ENCODE measurements at places on chromosomes 1 and 21.

DNA sequence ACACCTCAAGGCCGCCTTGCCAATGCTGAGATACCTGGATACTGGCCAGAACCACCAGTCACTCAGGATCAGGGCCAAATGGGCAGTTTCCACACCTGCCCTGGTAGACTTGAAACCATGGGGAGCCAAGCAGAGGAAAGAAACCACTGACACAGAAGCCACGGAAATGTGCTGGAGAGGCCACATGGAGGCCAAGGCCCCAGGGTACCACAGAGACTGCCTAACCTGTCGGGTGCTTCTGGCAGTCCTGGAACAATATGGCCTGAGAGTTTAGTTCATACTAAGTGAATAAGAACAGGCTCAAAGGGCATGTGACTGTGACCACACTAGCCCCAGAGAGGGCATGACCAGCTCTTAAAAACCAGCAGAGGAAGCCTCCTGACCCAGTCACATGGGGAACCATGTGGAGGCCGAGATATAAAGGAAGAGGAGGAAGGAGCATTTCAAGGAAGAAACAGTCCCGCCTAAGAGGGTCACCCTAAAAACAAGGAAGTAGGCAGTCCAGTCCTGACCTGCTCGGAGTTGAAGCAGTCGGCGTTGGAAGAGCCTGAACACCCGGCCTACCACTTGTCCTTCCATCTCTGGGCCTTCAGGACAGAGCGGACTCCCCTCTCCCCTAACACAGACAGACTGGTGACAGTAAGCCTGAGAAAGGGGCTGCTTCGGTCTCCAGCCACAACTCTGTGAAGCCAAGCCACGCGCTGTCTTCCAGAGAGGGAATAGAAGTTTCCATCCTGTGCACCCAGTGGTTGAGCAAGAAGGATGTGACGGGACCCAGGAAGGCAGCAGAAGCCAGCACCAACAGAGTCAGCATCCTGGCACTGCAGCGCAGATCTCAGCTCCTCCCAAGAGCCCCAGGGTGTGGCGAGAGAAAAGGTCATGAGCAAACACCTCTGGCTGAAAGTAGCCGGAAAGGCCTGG lies at the start of gene DENND2D:
DENND2D (minus strand) TSS at position 766 of the 921 bp plus-strand sequence; CDS start at position 579, 187 bp downstream.
- DNase-seq, result no peak

DNA sequence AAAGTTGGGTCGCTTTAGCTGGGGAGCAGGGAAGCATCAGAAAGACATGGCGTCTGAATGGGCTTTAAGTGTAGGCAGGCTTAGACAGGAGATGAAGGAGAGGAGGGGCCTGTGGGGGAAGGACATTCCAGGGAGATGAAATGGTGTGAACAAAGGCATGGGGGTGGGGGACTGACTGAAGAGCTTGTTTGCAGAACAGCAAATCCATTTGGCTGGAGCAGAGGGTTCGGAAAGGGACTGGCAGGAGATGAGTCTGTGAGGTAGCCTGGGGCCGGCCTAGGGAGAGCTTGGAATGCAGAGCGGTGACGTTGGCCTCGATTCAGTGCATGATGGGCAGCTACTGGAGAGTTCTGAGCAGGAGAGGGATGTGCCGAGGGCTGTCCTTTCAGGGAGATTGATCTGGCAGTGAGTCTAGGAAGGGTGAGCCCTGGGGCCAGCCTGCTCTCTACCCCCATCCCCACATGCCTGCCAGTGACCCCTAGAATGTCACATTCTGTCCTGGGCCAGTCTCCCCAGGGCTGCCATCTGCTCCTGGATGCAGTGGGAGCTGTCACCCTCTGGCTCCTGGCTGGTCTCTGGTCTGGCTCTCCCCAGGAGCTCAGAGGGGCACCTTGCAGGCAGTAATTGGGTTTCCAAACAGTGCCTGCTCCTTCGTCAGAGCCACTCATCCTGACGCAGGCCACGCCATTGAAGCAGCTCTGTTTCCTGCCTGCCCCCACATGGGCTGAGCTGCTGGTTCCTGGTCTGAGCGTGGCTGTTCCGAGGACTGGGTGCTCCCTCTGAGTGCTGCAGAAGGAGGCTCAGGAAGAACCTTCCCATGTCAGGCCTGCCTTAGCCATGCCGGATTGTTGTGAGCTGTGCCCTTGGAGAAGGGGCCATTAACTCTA lies 22.3 kb upstream of the TMEM222 start:
- no peak for DNase-seq

DNA sequence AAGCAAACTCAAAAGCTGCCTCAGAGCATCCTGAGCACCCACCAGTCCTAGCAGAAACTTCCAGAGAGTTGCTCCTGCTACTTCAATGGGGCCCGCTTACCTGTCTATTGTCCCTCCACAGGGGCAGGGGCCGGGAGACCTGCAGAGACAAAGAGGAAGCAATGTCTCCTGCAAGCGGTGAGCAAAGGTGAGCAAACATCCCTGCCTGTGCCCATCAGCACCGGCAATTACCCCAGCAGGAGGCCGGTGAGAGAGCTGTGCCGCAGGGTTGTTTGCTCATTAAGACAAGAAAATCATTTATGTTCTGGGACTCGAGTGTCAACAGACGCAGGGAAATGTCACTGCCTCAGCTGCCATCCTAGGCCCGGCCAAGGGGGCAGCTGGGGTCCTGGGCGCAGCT lies 53.8 kb upstream of the TARDBP start:
- peak; percentile 100 for DNase-seq

DNA sequence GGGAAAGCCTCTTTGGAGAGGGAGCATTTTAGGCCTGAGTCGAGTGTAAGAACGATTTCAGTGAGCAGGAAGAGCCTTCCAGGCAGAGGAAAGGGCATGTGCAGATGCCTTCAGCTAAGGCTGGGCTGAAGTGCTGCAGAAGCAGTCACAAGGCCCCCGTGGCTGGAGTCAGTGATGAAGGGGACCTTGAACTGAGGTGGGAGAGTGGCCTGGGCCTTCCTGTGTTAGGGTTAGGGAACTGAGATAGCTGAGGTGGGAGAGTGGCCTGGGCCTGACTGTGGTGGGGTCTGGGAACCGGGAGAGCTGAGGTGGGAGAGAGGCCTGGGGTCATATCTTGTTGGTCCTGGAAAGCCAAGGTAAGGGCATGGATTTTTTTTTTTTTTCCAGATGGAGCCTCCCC lies 50.9 kb upstream of the ETV3 start:
- no peak for DNase-seq

DNA sequence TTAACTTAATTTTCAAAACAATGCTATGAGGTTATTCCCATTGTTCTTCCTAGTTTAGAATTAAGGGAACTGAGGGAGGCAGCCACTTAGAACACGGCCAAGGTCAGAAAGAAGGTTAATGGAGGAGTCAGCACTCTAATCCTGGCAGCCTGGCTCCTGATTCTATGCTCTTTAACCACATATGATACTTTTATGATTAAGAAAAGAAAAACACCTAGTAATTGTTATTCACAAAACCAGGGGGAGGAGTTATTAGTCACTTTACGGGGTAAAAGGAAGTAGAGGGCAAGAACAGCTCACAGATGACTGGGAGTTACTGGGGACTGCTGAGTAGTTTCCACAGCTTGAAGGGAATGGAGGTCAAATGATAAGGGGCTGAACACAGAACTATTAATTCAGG lies 38.6 kb downstream of the GADD45A start:
- no peak for DNase-seq

DNA sequence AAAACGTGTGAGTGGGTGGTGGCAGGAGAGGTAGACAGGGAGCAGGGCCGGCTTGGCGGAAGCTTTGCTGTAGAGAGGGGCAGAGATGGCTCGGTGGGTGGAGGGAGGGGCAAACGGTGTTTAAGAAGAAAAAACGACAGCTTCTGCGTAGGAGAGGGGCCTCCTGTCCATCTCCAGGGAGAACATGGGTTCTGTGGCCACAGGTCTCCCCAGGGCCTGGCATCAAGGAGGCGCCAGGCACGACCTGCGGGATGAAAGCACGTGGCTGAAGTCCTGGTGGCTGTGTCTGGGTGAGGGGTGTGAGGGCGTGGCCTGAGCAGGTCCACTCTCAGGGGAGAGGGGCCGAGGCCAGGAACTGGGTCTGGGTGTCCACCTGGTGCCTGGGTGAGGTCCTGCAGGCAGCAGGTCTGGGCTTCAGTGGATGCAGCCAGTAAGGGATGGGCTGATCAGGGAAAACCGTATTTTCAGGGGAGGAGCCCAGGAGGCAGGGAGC lies 940 bp upstream of the PRKCZ start:
- DNase-seq, result peak; percentile 83

- no peak for DNase-seq
These were observed 554 bp upstream of the SLC39A1 start for GRCh38 chr1:153963850-153964331.

DNA sequence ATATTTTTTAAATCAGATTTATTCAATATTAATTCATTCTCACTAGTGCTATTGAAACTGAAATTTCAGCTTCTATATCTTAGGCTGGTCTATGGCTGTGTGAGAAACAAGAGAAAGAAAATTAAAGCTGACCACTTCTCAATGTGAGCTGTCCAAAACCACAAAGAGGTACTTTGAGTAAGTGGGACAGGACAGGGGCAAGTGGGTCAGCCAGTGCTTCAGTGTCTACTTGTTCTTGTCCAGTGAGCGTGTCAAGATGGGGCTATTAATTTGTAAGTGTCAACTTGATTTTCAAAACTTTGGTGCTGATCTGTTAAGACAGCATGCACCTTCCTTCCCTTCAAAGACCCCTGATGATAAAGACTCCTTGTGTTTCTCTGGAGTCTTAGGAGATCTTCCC lies 533.9 kb downstream of the PLPP3 start:
- no peak for DNase-seq

DNA sequence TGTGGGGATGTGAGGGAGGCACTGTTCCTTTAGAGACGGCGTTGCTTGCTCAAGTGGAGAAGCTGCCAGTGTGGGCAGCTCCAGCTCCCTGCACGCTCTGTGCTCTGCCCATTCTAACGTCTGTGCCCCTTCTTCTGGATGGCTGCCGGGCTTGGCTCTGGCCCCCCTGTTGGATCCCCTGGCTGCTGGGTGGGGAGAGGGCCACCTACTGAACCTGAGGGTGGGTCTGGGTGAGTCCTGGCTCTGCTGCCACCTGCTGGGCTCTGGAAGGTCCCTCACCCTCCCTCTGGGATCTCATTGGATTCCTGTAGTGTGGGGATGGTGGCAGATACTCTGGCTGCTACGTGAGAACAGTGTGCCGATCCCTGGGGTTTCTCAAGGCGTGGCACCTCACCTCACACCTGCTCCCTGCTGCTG lies 5.0 kb downstream of the PFKL start:
- DNase-seq, result no peak

DNA sequence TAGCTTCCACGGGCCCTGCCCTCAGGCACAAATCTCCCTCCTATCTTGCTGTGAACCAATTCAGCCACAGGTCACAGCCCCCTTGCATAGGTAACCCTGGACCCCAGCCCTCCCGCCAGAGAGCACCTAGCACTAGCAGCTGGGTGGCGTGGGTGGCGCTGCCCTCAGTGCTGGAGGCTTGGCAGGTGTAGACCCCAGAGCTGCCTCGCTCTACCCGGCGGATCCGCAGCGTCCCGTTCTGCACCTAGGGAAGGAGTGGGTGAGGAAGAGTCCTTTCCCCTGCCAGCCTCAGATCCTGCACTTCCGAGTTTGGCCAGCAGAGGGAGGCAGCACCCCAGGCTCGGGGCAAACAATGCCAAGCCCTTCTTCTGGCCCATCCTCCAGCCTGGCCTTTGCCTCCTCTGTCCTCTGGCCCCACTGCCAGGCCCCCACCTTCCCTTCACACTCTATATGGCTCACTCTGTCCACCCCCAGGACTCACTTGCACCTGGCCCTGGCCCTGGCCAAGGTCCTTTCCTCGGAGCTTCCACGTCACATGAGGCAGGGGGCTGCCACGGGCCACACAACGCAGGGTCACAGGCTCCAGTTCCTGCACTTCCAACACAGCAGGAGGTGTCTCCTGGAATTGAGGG lies 9.0 kb downstream of the IGSF9 start:
- DNase-seq, result no peak

GRCh38 chr1:165060285-165060793 lies 296.2 kb downstream of the LMX1A start:
- no peak for DNase-seq

DNA sequence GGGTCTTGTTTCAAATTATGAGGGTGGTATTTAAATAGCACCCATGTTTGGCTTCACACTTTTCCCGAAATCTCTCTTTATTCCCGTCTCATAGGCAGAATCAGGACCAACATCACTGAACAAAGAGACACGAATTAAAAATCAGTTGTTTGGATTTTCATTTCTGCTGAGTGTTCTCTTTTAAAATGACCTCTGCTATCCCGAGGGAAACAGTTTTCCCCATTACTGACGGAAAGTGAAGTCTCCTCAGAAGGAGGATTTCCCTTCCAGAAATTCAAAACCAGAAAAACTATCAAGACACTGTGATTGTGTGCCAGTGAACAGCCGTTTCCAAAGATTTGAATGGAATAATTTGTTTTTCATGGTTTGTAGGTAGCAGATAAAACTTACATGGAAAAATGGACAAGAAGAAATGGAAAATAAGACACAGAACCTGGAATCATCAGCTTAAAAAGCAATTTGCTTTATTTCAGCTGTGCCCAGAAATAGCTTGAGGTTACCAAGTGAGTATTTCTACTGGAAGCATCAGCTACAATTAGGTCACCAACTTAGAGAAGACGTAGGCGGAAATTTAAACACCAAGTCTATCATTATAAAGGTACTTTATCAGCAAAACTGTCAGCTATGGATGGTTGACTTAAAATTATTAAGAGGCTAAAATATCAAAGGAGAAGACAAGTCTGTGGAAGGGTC lies 68.5 kb downstream of the RUNX1 start:
- DNase-seq, result no peak

- DNase-seq, result no peak
These were observed 1.9 kb upstream of the ZFYVE9 start for GRCh38 chr1:52139817-52140540.

DNA sequence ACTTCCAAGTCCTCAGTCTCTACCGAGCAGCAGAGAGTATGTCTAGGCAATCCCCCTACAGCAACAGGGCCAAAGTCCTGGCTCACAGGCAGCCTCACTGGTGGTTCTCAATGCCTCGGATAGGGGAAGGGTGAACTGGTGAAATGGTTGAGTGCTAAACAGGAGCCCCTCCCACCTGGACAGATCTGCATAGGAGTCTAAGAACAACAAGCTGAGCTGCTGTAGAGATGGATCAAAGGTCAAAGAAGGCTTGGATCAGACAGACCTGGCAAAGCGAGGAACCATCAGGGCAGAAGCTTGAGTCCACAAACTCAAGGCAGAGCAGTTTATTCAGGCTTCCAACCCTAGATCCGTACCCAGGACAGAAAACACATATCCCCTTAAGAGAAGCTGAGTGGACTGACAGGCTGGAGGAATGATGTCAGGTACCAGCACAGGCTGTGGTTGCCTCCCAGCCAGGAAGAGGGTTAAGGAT lies 31.8 kb downstream of the RABIF start:
- DNase-seq, result no peak

GRCh38 chr1:27351541-27352107 lies 9.8 kb downstream of the SYTL1 start:
- DNase-seq, result no peak

GRCh38 chr1:77060000-77060399 lies 159.2 kb downstream of the PIGK start:
- DNase-seq, result no peak

- no peak for DNase-seq
These were observed 78.3 kb upstream of the BCL9 start for GRCh38 chr1:147463022-147463421.

DNA sequence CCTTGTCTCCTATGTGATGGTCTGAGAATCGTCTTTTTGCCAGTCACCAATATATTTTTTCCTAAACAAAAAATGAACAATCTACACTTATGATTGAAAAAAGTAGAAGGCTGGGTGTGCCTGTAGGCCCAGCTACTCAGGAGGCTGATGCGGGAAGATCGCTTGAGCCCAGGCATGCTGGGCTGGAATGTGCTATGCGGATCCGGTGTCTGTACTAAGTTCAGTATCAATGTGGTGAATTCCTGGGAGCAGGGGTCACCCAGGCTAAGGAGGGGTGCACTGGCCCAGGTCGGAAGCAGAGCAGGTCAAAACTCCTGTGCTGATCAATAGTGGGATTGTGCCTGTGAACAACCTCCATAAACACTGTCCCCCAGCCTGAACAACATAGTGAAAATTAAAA lies 25.7 kb upstream of the C1orf198 start:
- no peak for DNase-seq
